ENCODE measurements at places on chromosomes 5 and 9.

DNA sequence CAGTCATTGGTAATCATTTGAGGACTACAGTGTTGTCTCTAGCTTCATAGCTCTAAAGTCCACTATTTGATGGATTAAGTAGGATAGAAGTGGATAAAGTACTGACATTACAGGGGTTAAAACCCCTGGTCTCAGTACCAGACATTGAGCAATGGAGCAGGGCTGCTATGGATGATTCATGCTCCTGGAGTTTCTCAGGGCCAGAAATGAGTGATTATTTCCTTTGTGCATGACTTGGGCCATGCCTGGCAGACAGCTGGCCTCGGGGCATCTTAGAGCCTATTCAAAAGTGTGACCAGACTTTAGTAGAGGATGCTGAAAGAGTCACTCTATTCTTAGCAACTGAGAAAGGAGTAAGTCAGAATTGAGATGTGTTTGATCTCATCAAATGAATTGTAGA is 350.7 kb upstream of the TLE4 start:
- no peak for DNase-seq

DNA sequence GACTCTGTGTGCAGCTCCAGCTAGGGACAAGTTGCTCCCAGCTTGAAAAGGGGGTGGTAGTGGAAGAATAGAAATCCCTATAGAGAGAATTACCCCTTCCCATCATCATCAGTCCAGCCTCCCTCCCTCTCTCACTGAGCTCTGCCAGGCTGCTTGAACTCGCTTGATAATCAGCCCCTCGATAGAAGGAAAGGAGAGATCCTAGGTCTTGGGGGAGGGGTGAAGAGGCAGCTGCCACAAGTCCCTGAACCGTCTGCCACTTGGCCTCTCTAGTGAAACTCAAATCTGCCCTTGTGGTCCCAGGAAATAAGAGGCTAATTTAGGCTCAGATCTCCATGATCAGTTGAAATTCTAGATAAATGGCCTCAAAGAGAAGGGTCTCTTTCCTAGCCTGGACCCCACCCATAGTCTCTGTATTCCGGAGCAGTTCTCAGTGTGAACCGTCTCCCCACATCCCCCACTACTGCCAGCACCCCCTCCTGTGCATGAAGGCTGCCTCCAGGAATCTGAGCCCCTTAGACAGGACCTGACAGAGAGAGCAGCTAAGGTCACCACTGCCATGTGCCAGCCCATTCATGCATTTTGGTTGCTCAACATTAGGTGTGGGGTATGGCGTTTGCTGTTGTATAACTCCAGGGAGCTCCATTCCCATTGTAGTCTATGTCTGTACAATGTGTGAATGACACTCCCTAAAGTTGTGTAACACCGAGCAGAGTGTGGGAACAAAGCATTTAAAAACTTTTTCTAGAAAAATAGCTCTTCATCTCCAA is 5.5 kb downstream of the DNAJB5 start:
- no peak for DNase-seq

DNA sequence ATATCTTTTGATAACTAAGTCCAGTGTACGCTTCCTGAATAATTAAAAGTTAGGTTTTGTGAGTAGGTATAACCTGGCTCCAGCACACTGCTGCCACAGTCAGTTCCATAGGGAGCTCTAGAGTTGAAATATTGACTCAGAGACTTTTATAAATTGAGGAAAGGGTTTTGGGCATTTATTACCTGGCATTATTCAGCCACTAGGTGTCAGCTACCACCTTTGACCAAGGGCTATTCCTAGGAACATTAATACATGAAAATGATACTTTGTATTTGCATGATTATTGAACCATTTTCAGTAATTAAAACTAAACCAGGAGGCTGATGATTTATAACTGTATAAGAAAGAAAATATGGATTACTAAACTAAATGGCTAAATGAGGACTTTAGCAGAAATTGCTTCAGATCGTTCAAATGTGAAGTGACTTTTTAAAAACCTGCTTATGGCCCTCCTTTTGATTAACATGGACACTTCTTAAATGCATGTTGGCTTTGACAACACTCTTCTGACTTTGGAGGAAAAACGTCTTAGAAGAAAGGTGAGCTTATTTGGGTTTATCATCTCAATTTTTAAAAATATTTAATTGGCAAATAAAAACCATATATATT is 83.0 kb downstream of the SMC2 start:
- DNase-seq: no peak

DNA sequence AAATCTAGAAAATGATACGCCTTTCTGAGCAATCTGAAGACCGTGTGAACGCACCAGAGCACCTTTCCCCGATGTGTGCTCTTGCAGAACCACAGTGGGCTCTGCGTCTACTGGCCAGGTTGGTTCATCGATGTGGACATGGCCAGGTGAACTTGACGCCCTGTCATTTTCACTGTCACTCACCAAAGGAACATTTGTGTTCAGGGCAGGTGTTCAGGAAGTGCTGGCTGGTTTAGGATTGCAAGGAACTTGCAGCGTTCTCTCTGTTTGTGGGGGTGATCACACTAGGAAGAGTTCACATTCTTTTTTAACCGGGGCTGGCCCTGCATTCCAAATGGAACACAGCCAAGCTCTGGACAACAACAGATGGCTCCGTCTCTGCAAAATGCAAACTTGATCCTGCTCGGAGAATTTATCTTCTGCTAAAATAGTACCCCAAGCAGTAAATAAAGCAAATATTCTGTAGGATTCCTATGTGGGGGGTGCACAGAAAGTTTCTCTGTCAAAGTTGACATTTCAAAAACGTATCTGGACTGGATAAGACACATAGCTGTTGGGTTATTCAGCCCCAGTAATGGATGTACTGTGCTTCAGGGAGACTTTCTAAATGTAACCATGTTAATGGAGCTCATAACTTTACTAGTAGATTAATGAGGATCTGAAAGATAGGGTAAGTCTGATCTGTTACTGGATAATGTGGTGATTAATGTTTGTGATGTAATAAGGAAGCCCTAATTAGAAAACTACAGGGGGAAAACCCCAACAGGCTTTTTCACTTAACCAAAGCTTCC is 45.7 kb upstream of the FANCC start:
- no peak for DNase-seq

GRCh38 chr5:159463590-159464321 is 133.5 kb upstream of the IL12B start:
- DNase-seq: no peak

- no peak for DNase-seq
Measured at GRCh38 chr5:82676661-82677060, 398.5 kb upstream of the RPS23 start.

- DNase-seq: no peak
Measured at GRCh38 chr5:98767581-98767980, 5.9 kb upstream of the RGMB start.

Measured in NCI-H774 (cell line).